Endodermal cell (in vitro differentiated cells): ENCODE measurements at places on chromosomes 4 and X.

GRCh38 chr4:95929448-95930064 lies 89.7 kb downstream of the PDHA2 start:
- DNase-seq, result no peak

DNA sequence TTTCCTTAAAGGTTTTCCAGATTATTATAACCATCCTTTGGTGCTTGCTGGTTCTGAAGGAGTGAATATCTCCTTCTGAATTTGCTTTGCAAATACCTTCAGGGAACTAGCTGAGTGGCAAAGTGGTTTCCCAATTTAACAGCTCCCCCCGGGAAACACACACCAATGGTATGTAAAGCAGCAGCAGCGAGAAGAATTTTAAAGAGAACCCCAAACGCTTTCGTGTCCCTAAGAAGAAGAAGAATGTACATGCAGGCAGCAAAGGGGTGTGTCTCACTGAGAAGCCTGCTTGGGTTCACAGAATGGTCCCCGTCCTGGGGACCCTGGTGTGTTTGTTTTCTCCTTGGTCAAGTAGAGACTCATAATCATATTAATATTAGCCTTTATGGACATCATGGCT lies 4.2 kb upstream of the AKAP17A start:
- peak; percentile 37 for DNase-seq

DNA sequence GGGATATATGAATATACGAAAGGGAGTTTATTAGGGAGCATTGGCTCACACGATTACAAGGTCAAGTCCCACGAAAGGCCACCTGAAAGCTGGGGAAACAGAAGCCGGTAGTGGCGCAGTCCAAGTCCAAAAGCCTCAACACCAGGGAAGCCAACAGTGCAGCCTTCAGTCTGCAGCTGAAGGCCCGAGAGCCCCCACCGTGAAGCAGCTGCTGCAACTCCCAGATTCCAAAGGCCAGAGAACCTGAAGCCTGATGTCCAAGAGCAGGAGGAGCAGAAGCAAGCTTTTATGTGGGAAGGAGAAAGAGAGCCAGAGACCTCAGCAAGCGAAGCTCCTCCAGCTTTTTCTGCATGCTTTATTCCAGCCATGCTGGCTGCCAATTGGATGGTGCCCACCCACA lies 275.8 kb downstream of the PTTG2 start:
- no peak for DNase-seq

DNA sequence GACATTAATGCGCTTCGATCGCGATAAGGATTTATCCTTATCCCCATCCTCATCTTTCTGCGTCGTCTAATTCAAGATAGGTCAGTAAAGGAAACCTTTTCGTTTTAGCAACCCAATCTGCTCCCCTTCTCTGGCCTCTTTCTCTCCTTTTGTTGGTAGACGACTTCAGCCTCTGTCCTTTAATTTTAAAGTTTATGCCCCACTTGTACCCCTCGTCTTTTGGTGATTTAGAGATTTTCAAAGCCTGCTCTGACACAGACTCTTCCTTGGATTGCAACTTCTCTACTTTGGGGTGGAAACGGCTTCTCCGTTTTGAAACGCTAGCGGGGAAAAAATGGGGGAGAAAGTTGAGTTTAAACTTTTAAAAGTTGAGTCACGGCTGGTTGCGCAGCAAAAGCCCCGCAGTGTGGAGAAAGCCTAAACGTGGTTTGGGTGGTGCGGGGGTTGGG lies 528 bp upstream of the FGF2 start:
- DNase-seq, result no peak

DNA sequence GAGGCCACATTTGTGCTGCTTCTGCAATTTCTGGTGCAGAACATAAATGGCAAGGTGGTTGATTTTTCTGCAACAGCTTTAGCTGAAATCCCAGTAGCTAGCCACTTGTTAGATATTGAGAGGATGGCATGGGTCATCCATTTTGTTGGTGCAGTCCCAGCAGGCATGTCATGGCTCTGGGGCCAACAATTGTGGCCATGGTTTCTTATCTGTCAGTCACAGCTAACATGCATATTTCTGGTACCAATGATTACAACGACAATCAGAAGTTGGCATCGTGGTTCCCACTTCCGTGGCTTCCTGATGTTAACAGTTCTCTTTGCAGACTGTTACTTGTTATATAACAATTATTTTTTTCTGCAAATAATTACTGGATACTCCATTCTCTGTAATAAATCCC lies 42.8 kb upstream of the PRKG2 start:
- DNase-seq, result no peak

DNA sequence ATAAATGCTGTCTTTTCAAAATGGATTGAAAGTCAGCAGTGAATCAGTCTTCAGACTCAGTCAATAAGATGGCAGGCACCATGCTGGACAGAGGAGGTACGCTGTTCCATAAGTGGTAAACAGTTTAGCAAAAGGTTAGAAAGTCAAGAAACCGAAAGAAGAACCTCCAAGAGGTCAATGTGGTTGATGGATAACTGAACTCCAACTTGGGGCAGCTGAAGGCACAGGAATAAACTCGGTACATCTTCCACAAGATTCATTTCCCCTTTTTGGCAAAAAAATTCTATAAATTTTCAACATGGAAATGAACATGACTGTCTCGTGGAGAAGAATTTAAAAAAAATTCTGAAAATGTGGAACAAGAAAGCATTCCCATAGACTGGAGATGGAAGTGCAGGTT lies 18.4 kb upstream of the SEL1L3 start:
- no peak for DNase-seq

- DNase-seq, result no peak
These were observed 34.6 kb downstream of the PRPS2 start for GRCh38 chrX:12825801-12826200.

GRCh38 chr4:184408021-184408683 lies 66.2 kb downstream of the IRF2 start:
- no peak for DNase-seq

DNA sequence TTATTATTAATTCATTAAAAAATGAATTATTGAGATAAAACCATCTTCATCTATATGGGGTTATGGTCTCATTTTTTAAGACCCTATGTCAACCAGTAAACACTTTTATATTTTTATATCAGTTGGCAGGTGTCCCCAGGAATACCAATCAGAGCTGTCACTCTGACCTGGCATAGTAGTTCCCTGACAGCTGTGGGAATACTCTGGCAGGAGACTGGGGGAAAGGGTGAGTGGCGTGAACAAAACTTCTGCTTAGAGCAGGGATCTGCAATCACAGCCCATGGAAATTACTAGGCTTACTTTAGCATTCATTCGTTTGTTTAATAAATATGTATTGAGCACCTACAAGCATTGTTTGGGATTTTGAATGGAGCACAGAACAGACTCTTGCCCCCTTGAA lies 254.1 kb upstream of the KLF3 start:
- no peak for DNase-seq

- peak; percentile 39 for DNase-seq
These were observed 1.7 kb upstream of the MAGEH1 start for GRCh38 chrX:55450259-55450658.

- DNase-seq, result no peak
These were observed 61.3 kb downstream of the HS3ST1 start for GRCh38 chr4:11367371-11367770.
